GM18507 (cell line): ENCODE measurements at places on chromosomes 11 and 22.

DNA sequence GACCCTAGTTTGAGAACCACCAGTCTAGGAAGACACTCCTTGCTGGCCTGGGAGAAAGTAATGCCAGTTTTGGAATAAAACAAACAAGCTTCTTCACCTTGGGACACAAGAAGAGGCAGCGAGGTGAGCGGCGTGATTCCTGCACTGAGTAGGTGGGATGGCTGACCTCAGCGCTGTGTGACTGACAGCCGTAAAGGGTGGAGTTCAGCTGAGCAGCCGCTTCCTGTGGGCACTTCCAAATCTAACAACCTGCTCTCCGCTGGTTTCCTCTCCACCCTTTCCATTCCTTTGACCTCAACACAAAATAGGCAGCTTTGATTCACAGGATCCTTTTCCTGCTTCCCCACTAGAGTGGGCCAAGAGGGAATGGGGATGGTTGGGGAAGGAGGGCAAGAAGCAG lies 45.8 kb downstream of the PC start:
- no peak for DNase-seq

GRCh38 chr11:128235426-128235825 lies 351.9 kb downstream of the ETS1 start:
- DNase-seq, result no peak

DNA sequence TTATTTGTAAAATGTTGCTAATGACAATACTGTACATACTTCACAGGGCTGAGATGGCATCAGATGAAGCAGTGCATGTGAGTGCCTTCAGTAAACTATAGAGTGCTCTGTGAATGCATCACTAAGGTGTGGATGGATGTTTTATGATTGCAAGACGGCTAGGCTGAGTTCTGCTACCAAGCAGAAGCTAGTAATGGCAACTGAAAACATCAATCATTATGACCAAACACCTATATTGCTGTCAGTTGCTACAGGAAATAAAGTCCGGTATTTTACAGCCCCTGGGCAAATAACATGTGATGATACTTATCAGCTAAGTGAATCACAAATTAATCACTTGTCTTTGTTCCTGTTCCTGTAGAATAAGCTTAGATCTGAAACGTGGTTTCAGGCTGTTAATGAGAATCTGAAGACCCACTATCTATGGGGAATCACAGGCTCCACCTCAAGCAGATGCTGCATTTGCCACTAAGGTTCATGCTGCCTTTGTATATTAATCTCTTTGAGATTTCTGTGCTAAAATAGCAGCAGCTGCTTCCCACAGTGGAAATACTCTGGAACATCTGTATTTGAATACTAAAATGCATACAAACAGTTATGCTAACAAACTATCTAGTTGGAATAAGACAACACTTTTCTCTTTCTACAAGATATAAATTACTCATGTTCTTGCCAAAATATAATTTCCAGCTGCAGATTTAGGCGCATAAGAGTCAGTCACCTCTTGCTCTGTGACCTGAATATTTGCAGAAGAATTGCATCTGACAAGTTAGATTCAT lies 254.0 kb upstream of the PITPNB start:
- no peak for DNase-seq

DNA sequence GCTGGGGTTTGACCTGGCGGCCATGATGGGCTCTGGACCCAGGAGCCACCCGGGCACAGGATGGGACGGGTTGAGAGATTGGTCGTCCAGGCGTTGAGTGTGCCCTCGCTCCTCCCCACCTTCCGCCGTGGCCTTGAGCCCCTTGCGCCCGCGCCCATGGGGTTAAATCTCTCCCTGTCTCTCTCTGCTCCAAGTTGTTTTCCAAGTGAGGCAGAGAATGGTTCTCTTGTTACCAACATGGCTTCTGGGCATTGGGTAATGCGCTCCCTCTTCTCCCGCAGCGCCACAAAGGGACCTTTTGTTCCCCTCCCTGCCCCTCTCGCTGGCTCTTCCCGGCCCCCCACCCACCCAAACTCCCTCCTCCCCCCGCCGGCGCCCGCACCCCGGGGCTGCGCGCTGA lies 18.8 kb upstream of the PICK1 start:
- DNase-seq, result no peak

DNA sequence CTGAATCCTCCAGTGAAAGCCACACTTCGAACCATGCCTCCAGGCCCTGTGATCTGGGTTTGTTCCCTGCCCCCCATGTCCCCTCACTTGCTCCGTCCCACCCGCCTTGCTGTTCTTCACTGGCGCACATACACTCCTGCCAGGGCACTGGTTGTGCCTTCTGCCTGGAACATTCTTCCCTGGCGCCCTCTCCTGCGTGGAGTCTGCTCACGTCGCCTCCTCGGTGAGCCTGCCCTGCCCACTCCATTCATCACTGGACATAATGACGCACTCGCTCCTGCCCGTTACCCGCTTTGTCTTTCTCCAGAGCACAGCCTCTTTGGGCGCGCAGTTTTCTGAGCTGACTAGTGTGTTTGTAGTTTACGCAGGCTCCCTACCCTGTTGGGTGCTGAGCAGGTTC lies 21.0 kb upstream of the MIEF1 start:
- no peak for DNase-seq

GRCh38 chr11:86917589-86917988 lies 37.6 kb downstream of the FZD4 start:
- DNase-seq, result no peak

- DNase-seq, result no peak
Observed at GRCh38 chr11:19410032-19410431, 169.3 kb upstream of the E2F8 start.

DNA sequence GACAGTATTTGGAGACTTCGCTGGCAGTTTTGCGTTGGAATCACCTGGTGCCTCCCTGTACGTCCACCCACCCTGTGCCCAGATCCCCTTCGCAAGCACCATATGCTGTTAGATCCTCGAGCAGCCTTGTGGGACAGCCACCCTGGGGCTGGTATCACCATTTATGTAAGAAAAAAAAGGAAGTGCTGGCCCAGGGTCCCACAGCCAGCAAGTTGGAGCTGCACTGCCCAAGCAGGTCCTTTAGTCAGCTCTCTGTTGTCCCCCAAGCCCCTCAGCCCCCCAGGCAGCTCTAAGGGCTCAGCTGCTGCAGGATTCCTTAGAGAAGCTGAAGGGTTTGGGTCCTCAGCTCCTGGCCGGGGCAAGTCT lies 80.3 kb downstream of the FBLN1 start:
- DNase-seq, result no peak

GRCh38 chr11:90661233-90661632 lies 438.4 kb upstream of the CHORDC1 start:
- no peak for DNase-seq
